Stimulated activated CD8-positive, alpha-beta memory T cell treated with anti-CD3 and anti-CD28 coated beads, Interleukin-4, amount 100 ng/mL, for 1 hour (primary cell): ENCODE measurements at places on chromosomes 5 and 9.

GRCh38 chr5:80341016-80341775 is 21.4 kb downstream of the SPZ1 start:
- DNase-seq: no peak

- no peak for DNase-seq
Observed at GRCh38 chr9:29691758-29692407, 2118.6 kb upstream of the C9orf72 start.

DNA sequence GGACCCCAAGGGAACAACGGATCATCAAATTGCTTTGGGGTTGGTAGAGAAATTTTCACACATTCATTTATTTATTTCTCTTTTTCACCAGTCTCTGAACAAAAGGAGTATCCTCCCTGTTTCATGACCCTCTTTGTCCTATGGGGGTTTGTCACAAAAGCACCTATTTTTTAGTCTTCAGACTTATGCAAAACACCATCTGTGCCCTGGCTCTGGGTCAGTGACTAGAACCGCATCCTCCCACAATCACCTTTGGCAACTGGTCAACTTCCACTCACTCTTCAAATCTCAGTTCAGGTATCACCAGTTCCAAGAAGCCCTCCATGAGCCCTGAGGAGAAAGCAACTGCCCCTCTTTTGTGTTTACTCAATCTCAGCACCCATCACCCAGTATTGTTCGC is 395.7 kb downstream of the CDK5RAP2 start:
- no peak for DNase-seq

GRCh38 chr5:169440107-169440705 is 139.3 kb upstream of the SLIT3 start:
- no peak for DNase-seq

- DNase-seq: no peak
Observed at GRCh38 chr5:124253203-124253810, 493.1 kb downstream of the ZNF608 start.
